ENCODE measurements at places on chromosomes 12 and 14.

- ATAC-seq, result no peak
Observed at GRCh38 chr12:71125949-71126348, 31.9 kb downstream of the TSPAN8 start.

- ATAC-seq, result no peak
Observed at GRCh38 chr14:91376547-91377477, 40.8 kb downstream of the CCDC88C start.

DNA sequence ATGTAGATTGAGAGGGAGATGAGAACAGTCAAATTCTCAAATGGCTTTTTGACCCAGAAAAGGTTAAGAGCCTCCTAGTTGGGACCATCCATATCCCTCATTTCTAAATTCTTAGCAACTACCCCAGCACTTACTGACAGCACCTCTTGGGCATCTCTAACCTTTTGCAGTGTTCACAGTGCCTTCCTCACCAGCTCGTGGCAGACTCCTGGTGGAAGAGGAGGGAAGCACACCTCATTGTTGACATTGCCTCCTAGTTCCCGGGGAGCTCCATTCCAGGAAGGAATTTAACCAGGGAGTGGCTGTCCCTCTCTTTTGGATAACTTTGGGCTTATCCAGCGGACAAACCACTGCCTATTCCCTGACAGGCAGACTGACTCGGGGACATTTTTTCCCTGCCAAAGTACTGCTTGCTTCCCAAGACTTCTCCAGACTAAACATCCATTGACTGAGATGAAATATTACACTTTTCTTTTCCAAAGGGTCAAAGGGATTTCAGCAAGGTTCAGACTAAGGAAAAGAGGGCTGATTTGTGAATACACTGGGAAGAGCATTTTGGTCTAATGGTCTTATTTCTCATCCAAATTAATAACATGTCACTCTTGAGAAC, 9.0 kb upstream of the OR6J1 start:
- peak; percentile 86 for ATAC-seq

- ATAC-seq, result no peak
Observed at GRCh38 chr14:85129921-85130320, 400.0 kb upstream of the FLRT2 start.

GRCh38 chr12:48795550-48796455, 6.9 kb upstream of the ADCY6 start:
- ATAC-seq, result peak; percentile 73

DNA sequence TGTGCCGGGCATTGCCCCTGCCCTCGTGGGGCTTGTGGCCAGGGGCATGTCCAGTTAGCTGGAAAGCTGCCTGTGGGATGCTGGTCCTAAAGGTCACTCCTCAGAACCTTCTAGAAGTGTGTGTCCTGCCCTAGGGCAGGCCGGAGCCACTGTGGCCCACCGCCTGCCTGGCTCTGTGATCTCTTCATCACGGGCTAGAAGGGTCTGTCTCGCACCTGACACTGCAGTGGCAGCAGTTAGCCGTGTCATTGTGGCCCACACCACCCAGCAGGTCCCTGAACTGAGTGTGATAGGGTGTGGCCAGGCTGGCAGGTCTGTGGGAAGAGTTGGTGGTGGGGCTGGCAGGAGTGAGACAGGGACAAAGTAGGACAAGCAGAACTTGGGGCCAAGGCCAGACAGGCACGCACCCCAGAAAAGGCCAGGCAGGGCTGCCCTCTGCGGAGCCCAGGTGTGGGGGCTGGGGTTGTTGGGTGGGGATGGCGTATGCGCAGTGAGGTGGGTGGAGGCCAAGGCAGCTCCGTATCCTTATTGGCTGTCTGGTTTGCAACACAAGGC, 41.2 kb downstream of the ADGRD1 start:
- no peak for ATAC-seq

GRCh38 chr12:21764950-21765349, 9.6 kb downstream of the KCNJ8 start:
- no peak for ATAC-seq

DNA sequence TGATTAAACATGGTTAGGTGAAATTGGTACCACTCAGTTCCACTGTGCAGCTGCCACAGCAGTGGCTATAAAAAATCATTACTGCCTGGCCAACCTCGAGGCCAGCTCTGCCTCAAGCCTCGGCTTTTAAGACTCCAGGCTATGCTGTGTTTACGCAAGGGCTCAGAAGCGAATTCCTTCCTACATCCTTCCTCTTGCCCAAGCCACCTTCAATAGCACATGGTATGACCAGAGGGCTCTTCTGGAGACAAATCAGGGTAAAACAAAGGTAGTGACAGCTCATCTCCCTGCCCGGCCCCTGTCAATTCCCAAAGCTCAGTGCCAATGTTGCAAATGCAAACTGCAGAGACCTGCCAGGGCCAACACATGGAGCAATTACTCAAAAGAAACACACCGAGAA, 31.9 kb downstream of the NUAK1 start:
- no peak for ATAC-seq

DNA sequence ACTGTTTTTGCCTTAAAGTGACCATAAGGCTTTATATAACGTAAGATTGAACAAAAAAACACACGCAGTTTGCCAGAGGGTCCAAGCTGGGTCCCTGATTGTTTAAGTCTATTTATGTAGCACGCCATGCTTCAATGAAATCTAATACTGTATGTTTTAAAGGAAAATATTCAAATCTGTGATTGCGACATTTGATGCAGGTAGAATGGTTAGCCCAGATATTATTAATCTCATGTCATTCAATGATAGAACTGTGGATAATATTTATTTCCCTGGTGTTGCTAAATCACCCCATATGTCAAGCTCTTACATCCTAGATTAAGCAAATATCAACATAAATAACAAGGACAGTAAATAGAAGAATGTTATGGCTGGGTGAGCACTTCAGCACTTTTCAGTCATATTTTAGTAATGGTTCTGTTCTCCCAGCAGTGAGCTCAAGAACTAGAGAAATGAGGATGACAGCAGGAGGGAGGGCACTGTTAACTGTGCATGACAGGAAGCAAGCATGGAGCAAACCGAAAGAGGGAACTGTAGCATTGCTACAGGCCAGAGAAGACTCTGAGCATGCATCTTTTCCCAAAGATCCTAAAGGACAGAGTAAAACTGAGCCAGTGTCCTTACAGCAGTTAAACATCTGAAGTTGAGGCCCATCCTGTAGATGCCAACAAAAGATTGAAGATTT, 465.7 kb upstream of the MGAT4C start:
- no peak for ATAC-seq

DNA sequence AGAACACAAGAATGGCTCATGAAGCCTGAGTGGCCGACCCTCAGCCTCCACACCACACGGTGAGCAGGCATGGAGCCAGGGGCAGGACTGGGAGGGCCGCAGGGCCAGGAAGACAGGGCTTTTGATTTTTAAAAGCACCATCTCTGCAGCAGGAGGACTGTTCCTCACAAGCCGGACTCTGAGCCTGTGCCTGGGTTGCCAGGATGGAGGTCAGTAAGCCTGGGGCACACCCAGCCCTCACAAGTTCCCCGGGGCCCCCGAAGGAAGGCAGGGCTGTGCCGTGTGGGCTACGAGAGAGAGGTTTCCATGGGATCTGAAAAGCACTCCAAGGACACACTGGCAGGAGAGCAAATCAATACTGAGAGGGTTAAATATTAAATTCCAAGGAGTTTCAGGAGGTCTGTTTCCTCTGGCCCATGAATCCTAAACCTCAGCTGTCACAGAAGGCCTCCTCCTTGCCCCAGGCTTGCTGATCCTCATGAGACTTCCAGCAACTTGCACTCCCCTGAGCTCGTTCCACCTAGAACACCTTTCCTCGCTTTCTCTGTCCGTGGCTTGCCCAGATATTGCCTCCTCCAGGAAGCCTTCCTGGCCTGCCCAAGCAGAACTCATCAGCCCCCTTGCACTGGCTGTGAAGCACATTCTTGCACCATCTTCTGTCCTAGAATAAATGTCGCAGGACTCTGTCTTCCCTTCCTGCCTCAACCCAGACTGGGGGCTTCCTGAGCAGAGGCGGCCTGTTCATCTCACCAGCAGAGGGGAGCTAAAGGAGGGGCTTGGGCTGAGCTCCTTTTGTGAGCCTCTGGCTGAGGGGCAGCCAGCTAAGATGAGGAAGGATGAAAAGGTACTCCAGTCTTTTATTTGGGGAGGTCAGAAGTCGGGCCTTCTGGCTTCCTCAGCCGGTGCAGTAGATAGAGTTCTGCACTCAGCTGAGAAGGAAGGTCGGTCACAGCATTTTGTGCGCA, 64.6 kb downstream of the CCDC88C start:
- ATAC-seq, result no peak

- no peak for ATAC-seq
Observed at GRCh38 chr14:34643361-34643760, 13.4 kb upstream of the SNX6 start.

- no peak for ATAC-seq
Observed at GRCh38 chr12:107539196-107539939, 146.2 kb upstream of the PWP1 start.

GRCh38 chr12:69112616-69113015, 126.8 kb upstream of the CPSF6 start:
- ATAC-seq, result no peak

- ATAC-seq, result no peak
Observed at GRCh38 chr12:84413656-84414055, 498.9 kb downstream of the SLC6A15 start.

DNA sequence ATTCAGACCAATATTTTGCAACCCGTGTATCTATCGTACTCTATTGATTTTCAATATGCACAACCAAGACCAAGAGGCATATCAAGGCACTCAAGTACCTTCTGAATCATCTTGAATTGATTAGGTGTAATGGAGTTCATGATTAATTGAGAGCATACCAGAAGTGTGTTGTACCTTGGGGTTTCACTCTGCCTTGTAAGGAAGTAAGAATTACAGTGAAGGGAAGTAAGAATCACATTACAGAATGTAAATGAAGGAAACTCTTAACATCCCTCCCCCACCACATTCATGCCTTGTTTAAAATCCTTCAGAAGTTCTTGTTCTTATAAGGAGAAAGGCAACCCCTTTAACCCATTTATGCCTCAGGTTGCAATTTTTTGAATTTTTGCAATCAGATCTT, 5.4 kb upstream of the MGAT4C start:
- ATAC-seq, result no peak

- peak; percentile 24 for ATAC-seq
Observed at GRCh38 chr12:4539167-4539870, 629 bp downstream of the RAD51AP1 start.

- ATAC-seq, result no peak
Observed at GRCh38 chr12:70264067-70264867, 21.0 kb downstream of the CNOT2 start.

DNA sequence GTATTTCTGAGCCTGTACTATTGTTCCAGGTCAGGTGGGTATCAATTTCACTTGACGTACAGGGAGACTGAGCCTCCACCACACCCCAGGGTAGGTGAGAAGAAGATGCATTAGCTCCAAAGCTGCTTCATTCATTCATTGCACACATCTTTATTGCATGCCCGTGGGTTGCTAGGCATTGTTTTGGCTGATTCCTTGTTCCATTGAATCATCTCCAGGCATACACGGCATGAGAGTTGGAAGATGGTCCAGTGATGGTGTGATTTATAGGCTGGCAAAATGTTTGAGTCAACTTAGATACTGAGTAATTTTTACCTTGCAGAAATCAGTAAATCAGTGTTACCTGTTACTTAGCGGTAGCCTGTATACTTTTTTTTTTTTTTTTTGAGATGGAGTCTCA, 21.2 kb downstream of the KLC1 start:
- ATAC-seq, result no peak

DNA sequence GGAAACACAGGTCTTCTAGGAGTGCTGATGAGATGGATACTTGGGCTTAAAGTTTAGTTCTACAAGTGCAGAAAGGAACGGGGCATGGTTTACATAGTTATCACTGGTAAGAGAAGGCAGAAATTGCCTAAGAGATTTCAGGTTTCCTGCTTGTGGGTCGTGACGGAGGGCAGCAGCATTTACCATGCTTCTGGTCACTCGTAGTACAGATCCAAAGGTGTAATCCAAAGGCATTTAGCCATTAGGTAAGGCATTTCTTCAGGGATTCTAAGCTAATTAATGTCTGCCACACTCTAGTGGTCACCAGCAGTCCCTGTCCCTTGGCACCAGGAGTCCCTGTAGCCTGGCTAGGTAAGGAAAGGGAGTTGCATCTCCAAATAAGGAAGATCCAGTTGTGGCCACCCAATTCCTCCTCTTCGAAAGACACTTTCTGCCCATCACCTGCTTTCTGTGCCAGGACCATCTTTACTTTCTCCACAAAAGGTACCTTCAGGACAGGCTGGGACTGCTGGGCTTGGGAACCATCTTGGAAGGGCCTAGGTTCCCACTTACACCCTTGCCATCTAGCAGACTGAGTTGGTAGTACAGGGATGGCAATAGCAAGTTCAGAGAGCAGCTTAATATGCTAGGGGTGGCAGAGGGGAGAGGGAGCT, 1.5 kb downstream of the GSTZ1 start:
- no peak for ATAC-seq

DNA sequence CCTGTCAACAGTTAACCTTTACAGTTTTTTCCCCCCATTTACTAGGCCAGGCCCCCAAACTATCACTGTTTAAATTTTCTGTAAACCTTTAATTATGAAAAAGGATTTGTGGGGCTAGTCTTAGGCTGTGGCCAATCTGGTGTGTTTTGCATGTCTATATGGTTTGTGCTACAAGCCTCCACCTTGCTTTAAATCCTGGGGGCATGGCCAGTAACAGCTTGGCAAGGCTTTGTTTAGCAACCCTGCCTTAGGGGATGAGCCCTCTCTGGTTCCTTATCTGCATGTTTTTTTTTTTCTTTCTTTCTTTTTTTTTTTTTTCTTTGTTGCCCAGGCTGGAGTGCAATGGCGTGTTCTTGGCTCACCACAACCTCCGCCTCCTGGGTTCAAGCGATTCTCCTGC, 102.7 kb downstream of the KCNMB4 start:
- no peak for ATAC-seq

- ATAC-seq, result no peak
Observed at GRCh38 chr14:100567009-100567876, 20.0 kb downstream of the BEGAIN start.

GRCh38 chr12:94433744-94434143, 25.9 kb downstream of the CEP83 start:
- ATAC-seq, result no peak

DNA sequence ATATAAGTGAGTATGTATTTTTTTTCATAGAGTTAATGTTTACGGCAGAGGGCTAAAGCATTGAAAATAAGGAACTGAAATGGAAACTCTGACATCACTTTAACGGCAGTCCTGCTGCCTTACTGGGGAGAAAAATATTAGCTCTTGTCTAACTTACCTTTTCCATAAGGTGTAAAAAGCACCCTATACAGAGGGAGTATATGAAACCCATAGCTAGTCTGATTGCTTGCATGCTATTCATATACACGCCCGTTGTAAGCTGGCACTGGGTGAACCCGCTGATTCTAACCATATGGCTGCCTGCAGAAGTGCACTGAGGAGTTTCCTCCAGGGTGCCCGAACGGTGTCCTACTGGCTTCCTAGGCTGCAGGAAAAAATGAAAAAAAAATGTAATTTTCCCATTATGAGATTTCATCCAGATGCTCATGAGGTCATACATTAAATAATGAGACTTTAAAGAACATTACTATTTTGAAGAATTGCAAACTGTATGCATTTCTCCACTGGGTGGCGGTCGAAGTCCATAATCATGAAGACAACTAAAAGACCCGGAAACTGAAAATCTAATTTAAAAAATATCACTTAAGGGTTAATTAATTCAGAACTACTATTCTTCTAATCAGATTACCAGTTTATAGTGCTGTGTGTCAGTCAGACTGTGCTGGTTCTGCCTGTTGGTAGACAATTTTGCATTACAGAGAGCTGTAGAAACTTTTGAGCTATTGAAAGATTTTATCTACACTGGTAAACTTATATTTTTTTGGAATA, 144.7 kb downstream of the ALX1 start:
- ATAC-seq, result no peak

GRCh38 chr14:57302883-57303282, 34.1 kb downstream of the AP5M1 start:
- ATAC-seq, result no peak

Measured in activated T-helper 17 cell treated with anti-CD3 and anti-CD28 coated beads, Interleukin-2, amount 50 U/mL, for 72 hours (primary cell).